MCF 10A (cell line): ENCODE measurements at places on chromosomes 1 and 21.

DNA sequence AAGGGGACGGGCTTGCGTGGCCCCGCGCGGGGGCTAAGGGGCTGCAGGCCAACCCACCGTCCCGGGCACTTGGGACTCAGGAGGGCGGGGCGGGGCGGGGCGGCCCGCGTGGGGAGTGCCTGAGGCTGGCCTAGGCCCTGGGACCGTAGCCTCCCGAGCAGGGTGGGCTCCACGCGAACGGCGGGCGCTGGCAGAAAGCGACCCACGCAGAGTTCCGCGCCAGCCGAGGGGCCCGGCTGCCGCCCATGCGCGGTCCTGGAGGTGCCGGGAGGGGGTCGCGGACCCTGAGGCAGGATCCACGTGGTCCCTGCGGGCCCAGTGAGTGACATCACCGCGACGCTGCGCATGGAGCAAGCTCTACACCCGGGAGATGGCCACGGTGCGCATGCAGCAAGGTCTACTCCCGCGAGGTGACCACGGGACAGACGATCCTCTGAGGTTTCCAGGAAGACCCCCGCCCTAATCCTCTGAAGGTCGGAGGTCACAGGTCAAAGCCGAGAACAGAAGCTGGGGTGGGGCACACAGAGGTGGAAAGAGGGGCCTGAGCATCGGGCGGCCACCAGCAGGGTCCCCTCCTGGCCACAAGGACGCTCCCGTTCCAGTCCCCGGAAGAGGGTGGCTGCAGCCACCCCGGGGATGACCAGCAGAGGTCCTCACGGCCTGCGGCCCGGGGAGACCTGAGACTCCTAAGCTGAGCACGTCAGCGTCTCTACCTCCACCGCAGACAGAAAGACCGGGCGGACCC is 13.5 kb upstream of the SLC19A1 start:
- peak; percentile 76 for DNase-seq

DNA sequence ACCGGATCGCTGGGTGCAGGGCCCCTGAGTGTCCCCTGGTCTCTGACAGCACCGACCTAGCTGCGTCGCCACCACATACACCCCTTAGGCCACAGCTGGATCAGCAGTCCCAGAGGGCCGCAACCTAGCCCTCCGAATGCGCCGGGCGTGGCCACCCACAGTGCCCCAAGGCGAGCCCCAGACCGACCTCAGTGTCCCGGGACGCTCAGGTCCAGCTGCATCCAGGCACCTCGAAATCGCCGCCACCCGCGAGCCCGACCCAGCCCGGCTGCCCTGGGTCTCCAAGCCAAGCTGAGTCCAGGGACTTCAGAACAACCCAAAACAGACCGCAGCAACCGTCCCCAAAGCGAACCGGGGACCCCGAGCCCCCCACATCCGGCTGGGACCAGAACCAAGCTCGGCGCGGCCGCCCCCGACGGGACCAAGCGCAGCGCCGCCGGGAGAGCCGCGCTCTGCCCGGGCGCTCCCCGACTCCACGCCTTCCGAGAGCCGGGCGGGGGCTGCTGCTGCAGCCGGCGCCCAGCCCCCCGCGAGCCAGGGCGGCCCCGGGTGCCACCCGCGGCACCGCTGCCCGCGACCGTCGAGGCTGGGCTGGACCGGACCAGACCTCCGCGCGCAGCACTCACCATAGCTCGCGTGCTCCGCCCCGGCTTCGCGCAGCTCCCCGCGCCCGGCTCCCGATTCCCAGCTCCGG is 54.6 kb upstream of the ECE1 start:
- no peak for DNase-seq

DNA sequence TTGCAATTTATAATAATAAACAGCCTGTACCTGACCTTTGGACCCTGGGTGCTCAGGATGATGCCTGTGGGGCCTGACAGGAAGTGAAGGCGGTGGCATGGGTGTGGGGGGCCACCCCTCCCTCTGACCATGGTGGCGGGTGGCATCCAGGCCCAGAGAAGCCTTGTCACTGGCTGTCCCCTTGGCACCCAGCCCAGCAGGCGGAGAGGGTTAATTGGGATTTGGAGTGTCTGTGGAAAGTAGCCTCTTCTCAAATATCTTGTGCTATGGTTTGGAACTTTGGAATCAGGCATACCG is 20.5 kb downstream of the SOX13 start:
- no peak for DNase-seq

DNA sequence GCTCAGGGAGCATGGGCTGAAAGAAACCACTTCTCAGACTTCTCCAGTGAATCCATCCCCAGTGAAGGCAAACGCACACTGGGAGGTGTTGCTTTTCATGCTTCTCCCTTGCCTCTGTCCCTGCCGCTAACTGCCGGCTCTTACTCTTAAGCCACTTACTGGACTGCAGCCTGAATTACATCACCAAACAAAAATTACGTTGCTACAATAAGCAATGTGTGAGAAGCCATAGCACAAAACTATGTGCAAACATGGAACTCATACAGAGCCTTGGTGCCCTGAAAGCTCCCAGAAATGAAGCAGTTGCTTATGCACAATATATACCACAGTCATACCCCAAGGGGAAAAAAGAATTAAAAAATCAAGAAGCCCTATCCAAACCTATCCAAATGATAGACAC is 375.2 kb downstream of the KCNH1 start:
- no peak for DNase-seq

- peak; percentile 96 for DNase-seq
These were observed 59.1 kb downstream of the NFIA start for GRCh38 chr1:61141288-61142042.

GRCh38 chr1:86713477-86713876 is 9.1 kb downstream of the SH3GLB1 start:
- DNase-seq = no peak

GRCh38 chr1:107430540-107431228 is 289.8 kb downstream of the NTNG1 start:
- DNase-seq = peak; percentile 70

DNA sequence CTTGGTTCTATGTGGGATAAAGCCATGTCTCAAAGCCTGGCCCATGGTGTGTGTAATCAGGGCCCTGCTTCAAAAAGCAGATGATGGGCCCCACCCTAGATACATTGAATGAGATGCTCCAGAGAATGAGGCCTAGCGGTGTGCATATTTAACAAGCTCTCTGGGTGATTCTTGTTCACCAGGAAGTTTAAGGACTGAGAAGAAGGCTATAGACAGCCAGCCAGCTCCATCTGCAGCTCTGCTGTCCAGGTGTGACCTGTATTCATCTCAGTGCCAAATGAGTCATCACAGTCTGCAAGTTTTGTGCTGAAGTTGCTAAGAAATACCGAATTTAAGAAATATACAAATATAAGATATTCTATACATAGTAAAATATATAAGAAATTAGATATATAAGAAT is 182.0 kb upstream of the RUNX1 start:
- peak; percentile 47 for DNase-seq

DNA sequence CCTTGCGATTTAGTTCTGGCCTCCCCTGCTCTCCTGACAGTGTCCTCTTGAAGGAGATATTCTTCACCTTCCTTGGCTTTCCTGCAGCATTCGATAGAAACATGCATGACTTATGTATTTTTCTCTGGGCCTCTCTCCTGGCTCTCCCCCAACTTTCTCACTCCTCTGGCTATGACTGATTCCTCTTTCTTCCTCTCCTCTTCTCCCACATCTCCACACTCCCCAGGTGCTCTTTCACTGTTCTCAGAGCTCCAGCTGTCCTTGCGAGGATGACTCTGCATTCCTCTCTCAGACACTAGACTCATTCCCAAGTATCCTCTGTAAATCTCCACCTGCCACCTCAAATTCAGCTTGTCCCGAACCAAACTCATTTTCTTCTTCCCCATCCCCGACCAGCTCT is 18.0 kb downstream of the LRRC42 start:
- no peak for DNase-seq

DNA sequence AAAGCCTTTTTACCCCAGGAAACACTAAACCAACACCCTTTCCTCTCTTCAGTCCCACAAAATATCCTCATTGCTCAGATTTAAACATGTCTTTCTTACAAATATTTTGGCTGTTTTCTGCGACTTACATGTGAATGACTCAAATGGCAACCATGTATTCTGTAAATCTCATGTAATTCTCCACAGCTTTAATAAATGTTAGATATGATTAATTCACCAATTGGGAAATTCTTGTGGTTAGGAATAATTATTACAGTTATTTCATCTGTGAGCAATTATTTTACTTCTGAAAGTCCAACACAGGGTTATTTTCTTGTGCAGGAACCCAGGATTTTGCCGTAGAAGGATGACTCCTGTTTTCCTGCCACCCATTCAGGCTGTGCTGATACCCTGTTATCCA is 431.5 kb downstream of the LMO4 start:
- DNase-seq = no peak

DNA sequence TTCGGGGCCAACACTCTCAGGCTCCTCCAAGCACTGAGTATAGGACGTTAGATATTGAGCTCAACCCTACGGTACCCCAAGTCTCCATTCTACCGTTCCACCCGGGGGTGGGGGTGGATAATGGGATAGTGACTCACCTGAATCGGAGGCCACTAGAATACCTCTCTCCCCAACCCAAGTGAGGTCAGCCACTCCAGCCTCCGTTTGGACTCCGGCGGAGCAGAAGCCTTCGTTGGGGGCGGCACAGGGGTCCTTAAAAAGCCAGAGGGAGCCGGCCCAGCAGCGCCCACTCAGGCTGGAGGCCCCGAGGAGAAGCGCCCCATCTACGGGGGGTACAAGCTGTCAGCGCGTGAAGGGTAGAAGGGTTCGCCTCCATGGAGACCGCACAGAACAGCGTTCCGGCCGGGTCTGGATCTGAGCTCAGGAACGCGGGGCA is 556 bp downstream of the WDR77 start:
- peak; percentile 45 for DNase-seq

- peak; percentile 80 for DNase-seq
These were observed 40.4 kb downstream of the DAP3 start for GRCh38 chr1:155729031-155729898.

GRCh38 chr1:233355841-233356704 is 28.5 kb downstream of the MAP3K21 start:
- no peak for DNase-seq

DNA sequence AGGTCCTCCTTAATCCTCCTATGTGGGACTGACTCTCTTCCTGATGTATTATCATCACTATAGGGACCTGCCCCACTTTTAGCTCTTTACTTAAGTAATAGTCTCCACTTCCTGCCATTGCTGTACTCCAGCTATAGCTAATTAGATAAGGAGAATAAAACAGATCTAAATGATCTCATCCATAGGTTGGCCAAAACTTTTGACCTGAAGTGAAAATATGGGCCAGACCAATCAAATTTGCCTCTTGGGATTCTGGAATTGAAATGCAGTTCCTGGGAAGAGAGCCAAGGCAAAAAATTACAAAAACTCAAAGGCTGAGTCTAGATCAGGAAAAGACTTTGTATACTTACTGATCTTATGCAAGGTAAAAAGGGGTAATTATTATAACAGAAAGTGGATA is 36.1 kb upstream of the PDE4B start:
- no peak for DNase-seq

- DNase-seq = no peak
These were observed 63.9 kb downstream of the CSMD2 start for GRCh38 chr1:34101151-34101550.

DNA sequence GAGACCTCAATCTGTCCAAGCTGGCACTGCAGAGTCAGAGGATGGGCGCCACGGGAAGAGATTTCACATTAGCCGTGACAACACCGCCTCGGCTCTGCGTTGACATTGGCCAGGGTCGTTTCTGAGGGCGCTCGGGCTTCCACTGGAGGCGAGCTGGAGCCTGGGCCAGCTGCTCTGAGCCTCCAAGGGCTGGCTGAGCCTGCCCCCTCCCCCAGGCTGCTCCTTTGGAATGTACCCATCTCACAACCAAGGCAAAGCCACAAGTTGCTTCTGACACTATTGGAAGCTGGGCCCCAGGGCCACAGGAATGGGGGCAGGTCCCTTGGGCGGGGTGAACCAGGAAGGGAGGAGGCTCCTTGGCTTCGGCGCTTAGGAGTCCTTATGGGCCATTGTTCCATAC is 12.7 kb downstream of the GPR3 start:
- DNase-seq = no peak

DNA sequence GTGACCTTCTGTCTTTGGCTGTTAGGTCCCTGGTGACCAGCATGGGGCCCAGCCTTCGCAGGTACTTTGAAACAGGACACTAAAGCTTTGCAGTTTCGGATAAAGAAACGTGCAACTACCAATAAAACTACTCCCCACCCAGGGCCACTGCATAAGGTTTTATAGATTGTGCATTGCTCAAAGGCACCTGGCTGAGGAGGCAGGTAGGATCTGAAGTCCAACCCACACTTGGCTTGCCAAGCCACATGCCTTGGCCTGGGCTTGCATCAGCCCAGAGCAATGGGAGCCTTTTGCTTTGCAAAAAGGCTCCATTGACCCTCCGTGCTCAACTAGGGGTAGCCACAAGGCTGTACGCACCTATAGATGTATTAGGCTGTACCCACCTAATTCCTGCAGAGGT is 84.4 kb upstream of the SYT6 start:
- DNase-seq = no peak

DNA sequence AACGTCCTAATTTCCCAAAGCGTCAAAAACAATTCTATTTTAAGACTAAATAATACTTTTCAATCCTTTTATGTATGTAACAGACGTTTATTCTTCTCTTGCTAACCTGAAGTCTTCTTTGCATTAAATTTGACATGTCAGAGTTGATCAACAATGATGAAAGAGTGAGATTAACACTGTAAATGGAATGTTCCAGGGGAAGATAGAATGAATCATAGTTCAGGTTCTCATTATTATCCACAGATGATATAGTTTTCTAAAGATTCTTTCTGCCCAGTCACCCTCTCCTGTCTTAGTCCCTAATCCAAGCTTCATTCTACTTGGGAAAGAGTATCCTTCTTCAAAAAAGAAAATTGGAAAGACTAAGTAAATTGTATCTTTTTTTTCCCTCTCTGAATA is 38.9 kb downstream of the SDCCAG8 start:
- peak; percentile 79 for DNase-seq

- DNase-seq = no peak
These were observed at the start of gene SLAMF6 for GRCh38 chr1:160522622-160523345. SLAMF6 (minus strand) TSS chr1:160523255; CDS start chr1:160523192, 63 bp downstream.

- DNase-seq = no peak
These were observed 114.5 kb upstream of the LYPLAL1 start for GRCh38 chr1:219058891-219059820.

DNA sequence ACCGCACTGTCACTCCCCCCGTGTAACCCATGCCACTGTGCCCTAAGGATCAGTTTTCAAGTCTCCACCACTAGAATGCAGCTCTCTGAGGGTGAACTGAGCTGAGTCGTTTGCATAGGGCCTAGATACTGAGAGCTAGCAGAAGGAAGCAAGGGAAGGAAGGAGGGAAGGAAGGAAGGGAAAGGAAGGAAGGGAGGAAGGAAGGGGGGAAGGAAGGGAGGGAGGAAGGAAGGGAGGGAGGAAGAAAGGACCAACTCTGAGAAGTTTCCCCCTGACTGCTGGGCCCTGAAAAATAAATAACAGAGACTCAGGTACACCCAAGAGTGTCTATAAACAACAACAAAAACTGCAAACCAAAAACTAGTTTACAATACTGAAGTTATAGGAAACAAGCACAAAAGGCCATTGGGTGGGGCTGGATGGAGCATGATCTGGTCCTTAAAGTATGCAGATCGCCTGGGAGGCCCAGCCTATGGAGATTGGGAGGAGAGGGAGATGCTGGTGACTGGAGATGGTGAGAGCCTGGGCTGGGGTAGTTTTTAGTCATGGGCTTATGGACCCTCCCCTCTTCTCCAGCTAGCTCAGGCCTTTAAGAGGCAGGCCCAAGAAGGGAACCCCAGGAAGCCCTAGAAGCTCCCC is 1.7 kb upstream of the MRPS15 start:
- DNase-seq = no peak
